Hematopoietic multipotent progenitor cell treated with erythropoietin and hydrocortisone succinate and interleukin-3 and kit ligand, for 4 days (in vitro differentiated cells): ENCODE measurements at places on chromosomes 7 and 10.

DNA sequence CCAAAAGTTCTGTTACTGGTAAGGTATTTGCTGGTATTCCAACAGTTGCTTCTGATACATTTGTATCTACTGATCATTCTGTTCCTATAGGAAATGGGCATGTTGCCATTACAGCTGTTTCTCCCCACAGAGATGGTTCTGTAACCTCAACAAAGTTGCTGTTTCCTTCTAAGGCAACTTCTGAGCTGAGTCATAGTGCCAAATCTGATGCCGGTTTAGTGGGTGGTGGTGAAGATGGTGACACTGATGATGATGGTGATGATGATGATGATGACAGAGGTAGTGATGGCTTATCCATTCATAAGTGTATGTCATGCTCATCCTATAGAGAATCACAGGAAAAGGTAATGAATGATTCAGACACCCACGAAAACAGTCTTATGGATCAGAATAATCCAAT lies 131.0 kb downstream of the AASS start:
- peak; percentile 50 for DNase-seq

- DNase-seq = no peak
Measured at GRCh38 chr10:89692416-89692815, 9.0 kb upstream of the KIF20B start.

- no peak for DNase-seq
Measured at GRCh38 chr7:99002148-99002826, 124.0 kb downstream of the TRRAP start.

GRCh38 chr10:86085136-86085535 lies 281.5 kb downstream of the GRID1 start:
- no peak for DNase-seq

GRCh38 chr10:50419091-50419490 lies 167.8 kb upstream of the ASAH2 start:
- no peak for DNase-seq

DNA sequence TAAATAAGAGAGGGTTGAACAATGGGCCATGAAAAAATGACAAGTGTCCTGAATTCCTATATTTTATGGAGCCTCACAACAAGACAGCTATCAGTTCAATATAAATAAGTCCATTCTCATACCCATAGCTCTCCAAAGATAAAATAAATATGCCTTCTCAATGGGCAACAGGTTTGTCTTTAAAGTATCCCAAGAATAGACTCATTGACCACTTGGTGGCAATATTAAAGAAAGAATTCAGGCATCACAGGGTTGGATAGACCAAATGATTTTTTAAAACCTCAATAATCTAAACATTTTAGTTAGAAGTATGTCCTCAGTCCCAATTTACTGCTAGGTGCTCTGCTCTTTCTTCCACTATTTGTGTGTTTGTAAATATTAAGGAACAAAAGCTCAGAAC lies 165.1 kb upstream of the WNT16 start:
- no peak for DNase-seq

GRCh38 chr10:60144099-60144498 lies 237.7 kb upstream of the CCDC6 start:
- no peak for DNase-seq

- no peak for DNase-seq
Measured at GRCh38 chr7:33191340-33191739, 62.0 kb downstream of the BBS9 start.

- no peak for DNase-seq
Measured at GRCh38 chr7:27420702-27421101, 178.1 kb downstream of the EVX1 start.

DNA sequence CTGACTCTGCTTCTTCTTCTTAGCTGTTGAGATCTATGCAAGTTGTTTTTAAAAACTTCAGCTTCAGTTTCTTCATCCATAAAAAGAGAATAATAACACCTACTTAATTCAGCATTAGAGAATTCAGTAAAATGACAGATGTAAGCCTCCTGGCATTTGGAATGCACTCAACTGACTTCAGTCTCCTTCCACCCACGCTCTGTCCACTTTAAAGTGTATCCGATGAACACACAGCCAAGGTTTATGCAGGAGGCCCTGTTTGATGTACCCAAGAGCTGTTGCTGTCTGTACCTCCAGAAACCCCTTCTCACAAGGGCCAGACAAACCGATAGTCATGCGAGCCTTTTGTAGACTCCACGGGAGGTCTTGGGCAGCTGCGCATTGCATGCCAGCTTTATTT lies 27.1 kb upstream of the SLC35B4 start:
- no peak for DNase-seq

- DNase-seq = no peak
Measured at GRCh38 chr7:151652111-151652510, 132.4 kb upstream of the RHEB start.

DNA sequence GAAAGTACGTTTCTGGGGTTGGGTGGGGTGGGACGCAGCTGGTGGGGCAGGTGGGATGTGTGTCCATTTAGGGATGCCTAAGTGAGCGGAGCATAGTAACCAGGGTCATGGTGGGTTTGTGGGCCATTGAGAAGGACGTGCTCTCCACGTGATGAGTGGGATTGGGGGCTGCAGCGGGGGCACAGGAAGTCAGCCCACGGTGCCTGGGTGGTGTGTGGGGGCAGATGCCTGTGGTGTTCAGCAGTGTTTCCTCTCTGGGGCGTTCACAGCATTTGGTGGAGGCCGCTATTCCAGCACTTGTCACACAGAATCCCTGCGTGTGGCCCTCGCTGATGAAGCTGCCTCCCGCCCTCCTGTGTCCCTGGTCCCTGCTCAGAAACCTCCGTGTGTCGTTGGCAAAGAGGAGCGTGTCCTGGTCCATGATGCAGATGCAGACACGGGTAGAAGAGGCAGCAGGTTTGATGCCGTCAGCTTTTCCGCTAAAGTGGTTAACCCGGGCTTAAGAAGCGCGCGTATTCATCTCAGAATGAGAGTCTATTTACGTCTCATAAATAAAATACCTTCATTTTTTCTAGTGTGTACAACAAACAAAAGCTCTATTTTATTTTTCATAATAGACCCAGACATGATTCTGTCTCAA lies 274.2 kb downstream of the ADARB2 start:
- no peak for DNase-seq

DNA sequence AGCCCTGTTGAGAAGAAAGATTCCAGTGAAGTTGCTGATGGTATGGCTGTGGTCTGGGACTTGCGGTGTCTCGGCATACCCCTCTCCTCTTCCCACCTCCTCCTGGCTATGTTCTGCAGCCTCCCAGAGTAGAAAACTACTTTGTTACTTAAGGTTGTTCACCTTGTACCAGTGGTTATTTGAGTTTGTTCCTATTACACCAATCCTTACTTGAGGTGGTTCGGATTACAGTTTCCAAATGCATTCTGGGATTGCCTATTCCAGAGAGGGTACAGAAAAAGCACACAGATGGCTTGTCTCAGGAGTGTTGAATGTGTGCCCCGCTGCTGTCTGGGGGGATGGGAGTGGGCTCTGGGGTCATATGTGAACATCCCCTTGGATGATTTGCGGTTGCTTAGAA lies 6.8 kb upstream of the ZNF783 start:
- no peak for DNase-seq

GRCh38 chr10:59705931-59706330 lies 3.7 kb downstream of the SLC16A9 start:
- DNase-seq = no peak
